ENCODE measurements at places on chromosomes 13 and 19.

GRCh38 chr19:58560921-58561320 is 2.5 kb upstream of the UBE2M start:
- no peak for DNase-seq

GRCh38 chr19:40646743-40647254 is 43.7 kb downstream of the NUMBL start:
- no peak for DNase-seq

DNA sequence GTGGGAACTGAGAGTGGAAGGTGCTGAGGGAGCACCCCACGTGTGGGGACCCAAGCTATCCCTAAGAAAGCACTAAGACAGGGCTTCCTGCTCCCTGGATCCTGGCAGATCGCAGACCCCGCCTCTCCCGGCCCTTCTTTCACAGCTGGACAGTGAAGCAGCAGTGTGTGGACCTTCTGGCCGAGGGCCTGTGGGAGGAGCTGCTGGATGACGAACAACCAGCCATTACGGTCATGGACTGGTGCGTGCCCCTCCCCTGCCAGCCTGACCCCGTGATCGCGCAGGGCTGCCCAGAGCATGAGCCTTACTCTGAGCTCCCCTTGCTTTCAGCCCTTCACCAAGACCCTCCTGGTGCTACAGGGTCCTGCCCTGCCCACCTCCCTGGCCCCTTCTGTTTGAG is 2.3 kb downstream of the NCCRP1 start:
- DNase-seq = no peak

DNA sequence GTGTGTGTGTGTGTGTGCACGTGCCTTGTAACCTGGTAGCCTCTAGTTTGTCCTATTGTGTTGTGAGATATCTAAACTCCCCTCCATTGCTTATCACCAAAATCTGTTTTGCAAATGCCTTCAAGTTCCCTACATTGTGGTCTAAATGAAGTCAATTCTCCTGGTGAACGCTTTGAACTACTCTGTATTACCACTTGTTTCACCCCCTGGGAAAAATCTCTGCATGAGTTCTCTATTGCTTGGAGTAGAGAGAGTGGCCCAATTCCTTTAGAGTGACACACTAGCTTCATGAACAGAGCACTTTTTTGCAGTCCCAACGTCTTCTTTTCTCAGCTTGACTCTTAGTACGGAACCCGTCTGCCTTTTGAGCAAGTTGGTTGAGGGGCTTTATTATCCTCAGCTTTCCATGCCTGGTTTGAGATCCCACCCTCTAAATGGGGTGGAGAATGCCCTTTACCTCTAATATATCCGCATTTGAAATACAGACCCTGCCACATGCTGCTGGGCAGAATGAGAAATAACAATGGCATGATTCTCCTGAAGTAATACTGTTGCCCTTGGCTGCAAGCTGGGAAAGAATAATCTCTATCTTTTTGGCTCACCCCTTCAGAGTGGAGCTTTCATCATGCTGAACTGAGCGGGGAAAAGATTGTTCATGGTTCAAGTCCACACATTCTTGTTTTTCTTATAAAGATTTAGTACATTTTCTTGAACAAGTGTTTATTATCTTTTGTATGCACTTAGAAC is 2545.3 kb downstream of the PCDH9 start:
- DNase-seq = no peak

- DNase-seq = no peak
Measured at GRCh38 chr13:65638572-65639168, 1591.5 kb downstream of the PCDH9 start.

- DNase-seq = no peak
Measured at GRCh38 chr13:23852351-23852750, 36.8 kb downstream of the MIPEP start.

GRCh38 chr13:29165216-29165615 is 345.1 kb downstream of the MTUS2 start:
- no peak for DNase-seq

- no peak for DNase-seq
Measured at GRCh38 chr13:44814161-44814560, 175.1 kb downstream of the NUFIP1 start.

DNA sequence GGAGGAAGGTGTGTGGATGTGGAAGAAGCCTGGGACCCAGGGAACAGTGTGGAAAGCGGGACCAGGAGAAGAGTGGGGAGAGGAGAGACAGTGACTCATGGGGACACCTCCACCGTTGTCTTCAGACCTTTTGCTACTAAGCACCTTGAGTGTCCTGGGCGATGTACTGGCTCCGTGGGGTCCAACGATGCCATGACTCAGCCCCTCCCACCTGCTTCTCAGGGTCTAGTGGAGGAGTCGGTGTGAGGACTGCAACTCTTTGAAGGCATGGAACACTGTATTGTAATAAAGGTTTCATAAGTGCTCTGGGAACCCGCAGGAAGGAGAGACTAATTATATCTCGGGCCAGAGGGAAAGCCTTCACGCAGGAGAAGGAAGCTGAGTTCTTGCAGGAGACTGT is 166.9 kb upstream of the KL start:
- no peak for DNase-seq

- no peak for DNase-seq
Measured at GRCh38 chr13:20960663-20961309, 58.2 kb upstream of the XPO4 start.

DNA sequence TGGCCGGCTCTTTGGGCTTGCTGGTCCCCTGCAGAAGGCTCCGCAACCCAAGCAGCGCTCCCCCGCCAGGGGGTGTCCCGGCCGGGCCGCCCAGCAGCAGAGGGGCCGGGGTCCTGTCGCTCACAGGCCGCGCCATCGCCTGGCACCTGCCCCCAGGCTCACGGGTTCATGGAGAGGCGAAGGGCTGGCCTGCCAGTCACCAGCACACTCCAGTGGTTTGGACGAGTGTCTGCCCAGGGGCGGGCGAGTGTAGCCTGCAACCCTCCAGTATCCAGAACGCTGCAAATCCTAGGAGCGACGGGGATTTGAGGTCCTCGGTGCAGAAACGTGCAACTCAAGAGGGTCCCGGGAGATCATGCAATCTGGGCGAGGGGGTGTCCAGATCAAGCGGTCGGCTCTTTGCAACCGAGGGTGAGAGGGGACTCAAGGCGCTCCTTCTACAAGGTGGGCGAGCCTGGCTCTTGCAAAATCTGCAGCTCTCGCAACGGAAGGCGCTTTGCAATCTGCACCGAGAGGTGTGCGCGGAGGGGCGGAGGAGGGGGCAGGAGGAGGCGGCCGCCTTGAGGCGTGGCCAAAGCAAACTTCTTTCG is at the start of gene DBP:
Gene DBP (minus strand): TSS at position 521 of the 590 bp plus-strand sequence. CDS start 385 bp downstream, at position 136.
- peak; percentile 71 for DNase-seq

GRCh38 chr13:40579535-40579934 is 86.9 kb downstream of the FOXO1 start:
- DNase-seq = no peak

DNA sequence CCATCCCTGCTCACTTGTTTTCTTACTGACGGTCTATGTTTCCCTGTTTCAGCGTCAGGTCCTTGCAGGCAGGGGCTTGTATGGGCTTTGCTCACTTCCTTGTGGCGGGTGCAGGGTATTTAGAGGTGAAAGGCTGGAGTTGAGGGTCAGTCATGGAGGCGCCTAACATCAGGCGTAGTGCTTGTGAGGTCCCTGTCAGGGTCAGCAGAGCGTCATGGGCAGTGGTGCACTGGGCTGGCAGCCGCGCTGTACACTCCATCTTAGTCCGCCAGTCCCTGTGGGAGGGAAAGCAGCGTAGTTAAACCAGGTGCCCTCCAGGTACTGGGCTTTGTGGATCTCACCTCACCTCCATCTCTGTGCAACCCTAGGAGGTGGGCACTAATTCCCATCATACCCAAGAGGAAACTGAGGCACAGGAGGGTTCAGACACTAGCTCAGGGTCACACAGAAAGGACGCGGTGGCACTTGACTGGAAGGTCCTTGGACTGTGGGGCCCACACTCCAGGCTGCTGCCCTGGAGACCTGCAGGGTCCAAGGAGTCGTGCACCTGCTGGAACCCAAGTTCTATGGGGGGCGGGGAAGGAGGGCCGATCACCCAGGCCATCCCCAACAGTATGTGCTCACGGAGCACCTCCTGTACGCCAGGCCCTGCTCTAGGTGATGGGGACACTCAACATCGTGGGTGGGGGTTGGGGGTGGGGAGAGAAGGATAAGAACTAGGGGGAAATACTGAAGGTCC is 4.6 kb downstream of the GRAMD1A start:
- no peak for DNase-seq

DNA sequence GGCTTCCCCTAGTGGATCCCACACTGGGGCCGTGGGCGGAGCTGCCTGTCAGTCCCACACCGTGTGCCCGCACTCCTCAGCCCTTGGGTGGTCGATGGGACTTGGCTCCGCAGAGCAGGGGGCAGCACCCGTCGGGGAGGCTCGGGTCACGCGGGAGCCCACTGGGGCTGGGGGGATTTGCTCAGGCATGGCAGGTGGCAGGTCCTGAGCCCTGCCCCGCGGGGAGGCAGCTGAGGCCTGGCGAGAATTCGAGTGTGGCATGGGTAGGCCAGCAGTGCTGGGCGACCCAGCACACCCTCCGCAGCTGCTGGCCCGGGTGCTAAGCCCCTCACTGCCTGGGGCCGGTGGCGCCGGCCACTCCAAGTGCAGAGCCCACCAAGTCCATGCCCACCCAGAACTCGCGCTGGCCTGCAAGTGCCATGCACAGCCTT is 481.7 kb upstream of the PRR20A start:
- no peak for DNase-seq

DNA sequence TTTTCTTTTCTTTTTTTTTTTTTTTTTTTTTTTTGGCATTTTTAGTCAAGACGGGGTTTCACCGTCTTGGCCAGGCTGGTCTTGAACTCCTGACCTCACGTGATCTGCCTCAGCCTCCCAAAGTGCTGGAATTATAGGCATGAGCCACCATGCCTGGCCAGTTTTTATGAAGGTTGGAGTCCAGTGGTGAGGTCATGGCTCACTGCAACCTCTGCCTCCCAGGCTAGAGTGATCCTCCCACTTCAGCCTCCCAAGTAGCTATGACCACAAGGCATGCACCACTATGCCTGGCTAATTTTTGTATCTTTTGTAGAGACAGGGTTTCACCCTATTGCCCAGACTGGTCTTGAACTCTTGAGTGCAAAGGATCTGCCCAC is 4.2 kb downstream of the SNRPA start:
- no peak for DNase-seq

DNA sequence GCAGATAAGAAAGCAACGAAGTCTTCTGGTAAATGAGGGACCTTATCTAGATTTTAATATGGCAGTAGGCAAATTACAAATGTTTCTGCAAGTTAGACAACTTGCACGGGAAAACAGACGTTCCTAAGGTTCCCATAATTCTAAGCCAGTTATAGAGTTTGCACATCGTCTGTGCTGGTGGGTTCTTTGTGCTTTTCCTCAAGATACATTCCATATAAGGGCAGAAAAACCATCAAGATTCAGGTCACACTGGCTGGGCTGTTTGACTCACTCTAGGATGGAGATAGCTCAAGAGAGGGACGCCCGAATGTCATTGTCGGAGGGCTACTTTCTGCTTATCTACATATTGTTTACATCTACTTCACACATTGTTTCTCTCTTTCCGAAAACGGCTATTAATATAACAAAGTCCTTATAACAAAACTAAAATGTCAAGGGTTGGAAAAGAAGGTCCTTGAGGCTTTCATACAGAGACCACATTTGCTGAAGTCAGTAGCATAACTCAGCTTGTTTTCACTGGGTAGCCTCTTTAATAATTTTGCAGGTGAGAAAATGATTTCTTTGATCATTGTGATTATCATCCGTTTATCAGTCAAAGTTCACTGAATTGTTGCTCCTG is 44.4 kb downstream of the SOX1 start:
- DNase-seq = no peak

GRCh38 chr13:102402290-102402689 is 442 bp upstream of the FGF14 start:
- DNase-seq = no peak

- no peak for DNase-seq
Measured at GRCh38 chr19:33374236-33374714, 766 bp downstream of the CEBPG start.

GRCh38 chr19:12095111-12095790 is 30.7 kb downstream of the ZNF844 start:
- peak; percentile 19 for DNase-seq

DNA sequence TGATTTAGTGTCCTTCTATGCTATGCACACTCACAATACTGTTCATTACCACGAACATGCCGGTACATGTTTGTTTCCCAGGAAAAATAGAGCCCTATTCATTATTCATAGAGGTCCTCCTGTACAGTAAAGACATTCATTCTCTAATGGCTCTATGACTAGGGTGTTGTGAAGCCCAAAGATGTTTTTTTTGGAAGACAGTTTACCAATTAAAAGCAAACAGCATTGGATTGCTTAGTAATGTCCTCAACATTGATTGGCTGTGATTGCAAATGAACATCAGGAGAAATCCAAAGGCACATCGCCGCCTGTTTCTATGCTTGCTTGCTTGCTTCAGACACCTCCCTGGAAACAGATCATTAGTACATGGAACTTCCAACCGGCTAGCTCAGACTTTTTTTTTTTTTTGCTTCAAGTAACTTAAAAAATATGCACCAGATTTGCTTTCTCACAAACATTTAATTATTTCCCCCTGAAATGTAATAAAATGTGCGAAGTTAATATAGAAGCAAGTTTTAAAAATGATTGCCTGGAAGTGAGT is 8.8 kb upstream of the GPC6 start:
- no peak for DNase-seq

- DNase-seq = peak; percentile 89
Measured at GRCh38 chr13:48901781-48902180, 73.9 kb upstream of the FNDC3A start.

- no peak for DNase-seq
Measured at GRCh38 chr19:38453596-38453995, 20.1 kb downstream of the RYR1 start.

DNA sequence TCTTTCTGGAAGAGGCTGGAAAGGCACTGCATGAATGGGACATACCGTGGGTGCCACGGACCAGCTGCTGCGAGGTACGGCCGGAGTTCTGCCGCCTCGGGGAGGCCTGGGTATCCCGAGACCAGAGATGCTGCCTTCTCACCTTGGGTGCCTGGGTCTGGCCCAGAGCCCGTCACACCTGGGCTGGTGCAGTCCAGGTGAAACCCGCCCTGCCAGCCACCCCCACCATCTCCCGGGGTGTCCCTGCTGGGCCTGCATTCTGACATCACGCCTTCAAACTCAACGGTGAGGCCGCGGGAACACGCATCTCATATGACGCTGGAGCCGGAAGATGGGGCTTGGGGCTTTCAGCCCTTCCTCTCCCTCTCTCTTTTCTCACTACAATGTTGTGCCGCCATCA is 98.0 kb downstream of the GADD45B start:
- DNase-seq = no peak

GRCh38 chr13:60028021-60028420 is 135.7 kb downstream of the DIAPH3 start:
- no peak for DNase-seq

DNA sequence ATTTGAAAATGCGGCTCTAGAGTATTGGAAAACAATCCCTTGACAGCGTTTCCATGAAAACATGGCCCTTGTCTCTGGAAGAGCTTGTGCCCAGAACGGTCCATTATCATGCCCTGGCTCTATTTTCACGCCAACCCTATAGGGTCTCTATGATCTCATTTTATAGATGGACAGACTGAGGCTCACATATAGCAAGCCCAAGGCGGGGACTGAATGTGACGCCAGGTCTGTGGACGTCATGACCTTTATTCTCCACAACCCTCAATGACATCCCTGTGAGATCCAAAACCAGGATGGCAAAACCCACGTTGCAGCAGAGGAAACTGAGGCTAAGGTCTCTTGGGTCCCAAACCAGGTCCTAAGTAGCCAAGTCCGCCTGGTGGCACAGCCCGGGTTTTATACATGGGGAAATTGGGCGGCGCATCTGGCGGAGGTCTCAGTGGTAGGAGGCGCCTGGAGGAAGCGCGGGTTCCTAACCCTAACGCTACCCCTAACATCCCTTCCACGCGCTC is 425 bp upstream of the COLGALT1 start:
- DNase-seq = no peak

GRCh38 chr13:102686024-102686423 is 8.8 kb downstream of the METTL21C start:
- DNase-seq = no peak

Measured in HL-60 (cell line).